ENCODE measurements at places on chromosomes 3 and 15.
A peak's percentile ranks its signal among the peaks of the same experiment; 100 is the strongest.

- DNase-seq, result peak; percentile 3
These were observed 53.7 kb downstream of the CCDC54 start for GRCh38 chr3:107430996-107431245.

DNA sequence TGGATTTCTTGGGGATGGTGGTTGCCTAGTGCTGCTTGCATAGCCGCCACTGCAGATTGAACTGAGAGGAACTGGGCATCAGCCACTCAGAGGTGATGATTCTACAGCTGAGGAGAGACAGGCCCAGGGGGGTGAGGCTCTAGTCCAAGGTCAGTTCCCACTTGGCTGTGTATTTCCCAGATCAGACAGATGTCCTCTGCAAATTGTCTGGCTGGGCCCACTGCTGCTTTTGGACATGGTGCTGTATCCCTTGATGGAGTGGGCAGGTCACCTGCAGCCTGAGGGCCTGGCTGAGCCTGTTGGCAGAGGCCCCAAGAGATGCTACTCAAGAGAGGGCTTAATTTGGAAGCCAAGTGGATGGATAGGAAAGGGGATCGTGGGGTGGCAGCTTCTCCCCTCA, 124.5 kb upstream of the CTDSPL start:
- DNase-seq, result no peak

DNA sequence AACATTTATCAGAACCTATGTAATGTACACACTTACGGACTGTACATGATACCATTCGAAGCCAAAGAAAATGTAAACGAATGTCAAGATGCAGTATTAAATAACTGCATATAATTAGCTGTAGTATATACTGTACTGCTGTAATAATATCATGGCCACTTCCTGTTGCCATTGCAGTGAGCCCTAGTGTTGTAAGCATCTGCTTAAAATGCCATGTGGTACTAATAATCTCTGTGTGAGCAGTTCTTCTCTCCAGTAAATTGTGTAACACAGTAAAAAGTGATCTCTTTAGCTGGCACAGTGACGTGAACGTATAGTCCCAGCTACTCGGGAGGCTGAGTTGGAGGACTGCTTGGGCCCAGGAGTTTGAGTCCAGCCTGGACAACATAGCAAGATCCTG, 8.6 kb downstream of the SPG11 start:
- peak; percentile 45 for DNase-seq

- no peak for DNase-seq
These were observed 18.5 kb downstream of the ALCAM start for GRCh38 chr3:105385179-105385578.

GRCh38 chr3:116951610-116952009, 242.0 kb downstream of the TUSC7 start:
- DNase-seq, result no peak

- peak; percentile 57 for DNase-seq
These were observed 1.5 kb downstream of the DUSP7 start for GRCh38 chr3:52054661-52055511.

GRCh38 chr3:123405936-123406510, 42.9 kb downstream of the ADCY5 start:
- no peak for DNase-seq

DNA sequence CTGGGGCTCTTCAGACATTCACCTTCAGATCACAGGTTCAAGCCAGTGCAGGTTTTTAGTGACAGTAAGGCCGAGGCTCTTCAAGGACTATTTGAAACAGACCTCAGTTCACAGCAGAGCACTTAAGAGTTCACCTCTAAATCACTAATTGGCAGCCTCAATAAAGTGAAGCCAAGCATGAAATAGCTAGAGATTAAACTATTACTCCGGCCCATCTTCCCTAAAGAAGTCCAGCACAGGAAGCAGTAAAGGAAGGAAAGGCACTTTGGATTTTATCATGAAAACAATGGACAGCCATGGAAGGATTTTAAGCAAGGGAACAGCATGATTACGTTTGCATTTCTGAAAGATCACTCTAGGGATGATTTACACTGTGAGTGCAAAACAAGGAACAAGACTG, 27.6 kb upstream of the ARL6 start:
- no peak for DNase-seq

- DNase-seq, result peak; percentile 48
These were observed 1.3 kb upstream of the IL12A start for GRCh38 chr3:159987291-159987711.

- DNase-seq, result no peak
These were observed 166.4 kb downstream of the ATG7 start for GRCh38 chr3:11438646-11439045.

DNA sequence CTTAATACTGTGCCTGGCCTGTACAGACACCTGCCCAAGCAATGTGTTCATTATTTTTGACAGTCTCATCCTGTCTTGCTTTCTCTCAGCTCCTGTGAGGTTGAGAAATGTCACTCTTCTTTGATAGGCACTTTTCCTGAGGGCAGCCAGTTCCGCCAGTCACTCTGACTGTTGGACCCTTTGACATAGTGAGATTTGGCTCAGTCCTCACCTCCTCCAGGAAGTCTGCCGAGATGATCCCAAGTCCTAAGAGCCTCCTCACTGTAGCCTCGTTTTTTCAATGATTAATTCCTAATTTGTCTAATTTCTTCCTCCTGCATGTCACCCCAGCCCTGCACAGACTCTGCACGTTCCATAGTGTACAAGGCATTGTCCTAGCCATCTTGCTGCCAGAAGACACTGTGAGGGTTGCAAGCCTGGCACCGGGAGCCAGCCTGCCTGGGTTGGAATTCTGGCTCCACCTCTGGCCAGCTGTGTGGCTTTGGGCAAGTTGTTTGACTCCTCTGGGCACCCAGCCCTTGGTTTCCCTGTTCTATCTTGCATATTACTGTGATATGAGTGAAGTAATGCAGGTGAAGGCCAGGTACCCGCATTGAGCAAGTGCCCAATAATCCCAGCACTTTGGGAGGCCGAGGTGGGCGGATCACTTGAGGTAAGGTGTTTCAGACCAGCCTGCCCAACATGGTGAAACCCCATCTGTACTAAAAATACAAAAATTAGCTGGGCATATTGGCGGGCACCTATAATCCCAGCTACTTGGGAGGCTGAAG, 24.3 kb downstream of the RPLP1 start:
- no peak for DNase-seq

GRCh38 chr3:13013566-13013965, 59.7 kb downstream of the IQSEC1 start:
- no peak for DNase-seq

GRCh38 chr3:89613241-89613640, 505.8 kb downstream of the EPHA3 start:
- DNase-seq, result no peak

GRCh38 chr15:49060710-49061495, 14.7 kb upstream of the SECISBP2L start:
- peak; percentile 61 for DNase-seq

DNA sequence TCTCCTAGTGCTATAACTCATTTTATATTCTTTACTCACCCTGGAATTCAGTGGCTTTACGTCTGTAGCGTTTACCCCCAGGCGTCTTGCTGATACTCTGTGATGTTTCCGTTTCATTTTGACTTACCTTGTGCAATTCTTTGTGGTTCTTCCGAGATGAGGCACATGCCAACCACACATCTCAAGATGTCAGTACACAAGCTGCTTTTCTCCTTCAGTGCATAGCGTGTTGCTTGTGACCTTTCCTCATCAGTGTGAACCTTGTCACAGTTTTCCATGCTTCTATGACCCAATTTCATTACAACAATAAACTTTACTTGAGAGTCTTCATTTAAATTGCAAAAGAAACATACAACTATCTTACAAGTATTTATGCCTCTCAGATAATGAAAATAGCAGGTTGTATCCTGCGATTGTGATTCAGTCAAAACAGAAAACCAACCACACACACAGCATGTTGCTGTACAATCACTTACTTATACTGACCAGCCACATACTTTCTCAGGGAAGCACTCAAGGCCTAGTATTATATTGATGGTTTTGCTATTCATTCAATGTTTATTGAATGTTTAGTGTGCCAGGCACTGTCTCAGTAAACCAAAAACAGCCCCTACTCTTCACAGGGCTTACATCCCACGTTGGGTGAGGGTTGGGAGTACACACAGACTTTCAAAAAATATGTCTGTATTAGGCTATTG, 4.6 kb upstream of the TBL1XR1 start:
- DNase-seq, result peak; percentile 43

DNA sequence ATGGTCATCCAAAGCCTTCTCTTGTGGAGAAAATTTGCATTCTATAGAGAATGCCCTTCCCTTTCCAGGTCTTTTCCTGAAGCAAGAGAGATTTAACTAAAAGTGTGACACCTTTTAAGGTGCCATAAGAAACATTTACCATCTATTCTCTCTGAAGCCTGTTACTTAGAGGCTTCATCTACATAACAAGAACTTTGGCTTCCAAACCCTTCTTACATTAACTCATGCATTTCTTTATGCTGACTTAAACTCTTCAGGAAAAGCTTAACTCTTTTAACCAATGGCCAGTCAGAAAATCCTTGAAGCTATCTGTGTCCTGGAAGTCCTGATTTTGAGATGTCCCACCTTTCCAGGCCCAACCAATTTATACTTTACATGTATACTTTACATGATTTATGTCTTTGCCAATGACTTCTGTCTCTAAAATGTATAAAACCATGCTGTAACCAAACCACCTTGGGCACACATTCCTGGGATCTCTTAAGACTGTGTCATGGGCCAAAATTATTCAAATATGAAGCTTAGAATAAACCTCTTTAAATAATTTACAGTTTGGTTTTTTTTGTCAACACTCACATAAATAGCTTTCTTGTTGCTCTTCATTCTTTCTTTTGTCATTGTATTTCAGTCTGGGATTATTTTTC, 472.6 kb upstream of the NECTIN3 start:
- no peak for DNase-seq

DNA sequence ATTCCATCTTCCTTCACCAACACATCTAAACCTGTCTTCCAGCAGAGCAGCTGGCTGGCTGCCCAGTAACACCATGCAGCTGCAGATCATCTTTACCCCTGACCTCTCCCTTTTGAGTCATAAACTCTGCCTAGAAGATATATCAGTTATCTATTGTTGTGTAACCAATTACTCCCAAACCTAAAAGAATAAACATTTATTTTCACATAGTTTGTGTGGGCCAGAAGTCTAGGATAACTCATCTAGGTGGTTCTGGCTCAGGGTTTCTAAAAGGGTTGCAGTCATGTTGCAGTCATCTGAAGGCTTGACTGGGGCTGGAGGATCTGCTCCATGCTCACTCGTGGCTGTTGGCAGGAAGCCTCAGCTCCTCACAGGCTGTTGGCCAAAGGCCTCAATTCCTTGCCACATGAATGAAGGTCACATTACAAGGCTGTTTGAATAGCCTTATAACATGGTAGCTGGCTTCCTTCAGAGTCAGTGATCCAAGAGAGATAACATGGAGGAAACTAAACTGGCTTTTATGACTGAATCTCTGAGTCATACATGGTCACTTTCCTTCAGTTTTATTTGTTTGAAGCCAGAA, 92.8 kb downstream of the GOLIM4 start:
- peak; percentile 6 for DNase-seq

DNA sequence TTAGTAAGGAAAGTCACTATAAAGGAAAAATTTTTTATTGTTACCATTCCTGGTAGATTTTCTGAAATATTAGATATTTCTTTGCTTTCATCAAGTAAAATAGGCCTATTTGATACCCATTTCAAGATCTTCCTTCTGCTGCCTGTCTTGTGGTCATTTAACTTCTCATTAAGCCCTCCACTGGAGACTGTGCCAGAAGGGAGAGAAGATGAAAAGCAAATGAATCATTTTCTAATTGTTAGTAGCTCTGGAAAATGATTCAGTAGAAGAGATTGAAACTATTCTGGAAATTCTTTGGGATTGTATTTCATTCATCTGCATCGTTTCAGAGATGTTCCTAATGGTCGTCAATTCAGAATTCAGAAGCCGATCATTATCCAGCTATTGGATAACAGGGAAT, 3.2 kb downstream of the KCTD6 start:
- no peak for DNase-seq

GRCh38 chr3:138325990-138326389, 3.7 kb downstream of the NME9 start:
- no peak for DNase-seq

GRCh38 chr3:58899953-58900298, 149.9 kb downstream of the CFAP20DC start:
- DNase-seq, result no peak
